ENCODE measurements at places on chromosomes 13 and 19. TPM values are rescaled to one million over a fixed set of nuclear protein-coding genes. Genes with fewer than 3 reads are reported as not detected.

The MCEMP1 gene
- not detected for total RNA-seq

The GSX1 gene
- total RNA-seq = not detected

The CD320 gene
- total RNA-seq = 113 TPM

DNA sequence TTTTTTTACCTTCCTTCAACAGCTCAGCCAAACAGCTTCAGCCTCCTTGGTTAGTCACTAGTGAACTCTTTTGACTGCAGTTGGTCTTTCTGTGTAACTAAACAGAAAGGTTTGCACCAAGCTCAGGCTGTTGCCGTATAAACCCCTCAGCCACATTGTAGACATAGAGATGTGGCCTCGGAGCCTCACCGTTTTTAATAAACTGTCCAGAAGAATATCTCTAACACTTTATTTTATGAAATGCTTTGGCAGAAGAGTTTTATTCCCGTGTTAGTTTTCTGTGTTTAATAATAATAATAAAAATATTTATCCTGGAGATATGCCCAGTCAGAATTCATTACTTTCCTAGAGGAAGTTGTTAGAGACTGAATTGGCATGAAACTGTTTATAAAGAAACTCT lies 171.7 kb upstream of the MAB21L1 start:
- no peak for DNase-seq

DNA sequence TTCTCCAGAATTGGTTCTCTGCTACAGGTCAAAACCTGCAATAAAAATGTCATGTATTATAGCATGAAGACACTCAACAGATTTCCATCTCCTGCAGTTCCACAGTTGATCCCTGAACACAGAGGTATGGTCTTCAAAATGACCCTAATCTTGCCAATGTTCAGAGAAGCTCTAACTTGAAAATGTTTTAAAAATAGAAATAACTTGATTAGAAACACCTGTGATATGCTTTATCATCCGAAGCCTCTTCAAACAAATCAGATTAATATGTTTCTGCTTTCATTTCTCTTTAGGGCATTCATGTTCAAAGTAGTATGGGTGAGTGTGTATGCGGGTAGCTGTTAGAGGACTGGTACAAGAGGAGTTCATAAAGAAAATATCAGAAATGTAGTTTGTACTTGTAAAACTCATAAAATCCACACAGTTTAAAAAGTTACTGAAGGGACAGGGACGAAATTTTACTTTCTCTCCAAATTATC lies 60.4 kb downstream of the KCNRG start:
- peak; percentile 45 for DNase-seq

DNA sequence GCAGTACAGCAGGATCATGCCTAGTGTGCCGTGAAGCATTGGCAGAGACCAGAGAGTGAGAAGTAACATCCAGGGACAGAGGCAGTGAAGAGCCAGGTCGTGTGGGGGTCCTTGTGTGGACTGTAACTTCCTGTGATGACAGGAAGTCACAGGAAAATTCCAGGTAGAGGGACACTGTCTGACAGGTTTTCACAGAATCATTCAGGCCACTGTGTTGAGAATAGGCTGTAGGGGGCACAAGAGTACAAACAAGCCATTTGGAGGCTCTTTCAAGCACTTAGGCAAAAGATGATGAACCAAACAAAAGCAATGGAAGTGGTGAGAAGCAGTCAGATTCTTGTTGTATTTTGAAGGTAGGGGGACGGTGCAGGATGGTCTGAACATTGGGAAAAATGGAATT lies 46.4 kb downstream of the N4BP2L1 start:
- no peak for DNase-seq

DNA sequence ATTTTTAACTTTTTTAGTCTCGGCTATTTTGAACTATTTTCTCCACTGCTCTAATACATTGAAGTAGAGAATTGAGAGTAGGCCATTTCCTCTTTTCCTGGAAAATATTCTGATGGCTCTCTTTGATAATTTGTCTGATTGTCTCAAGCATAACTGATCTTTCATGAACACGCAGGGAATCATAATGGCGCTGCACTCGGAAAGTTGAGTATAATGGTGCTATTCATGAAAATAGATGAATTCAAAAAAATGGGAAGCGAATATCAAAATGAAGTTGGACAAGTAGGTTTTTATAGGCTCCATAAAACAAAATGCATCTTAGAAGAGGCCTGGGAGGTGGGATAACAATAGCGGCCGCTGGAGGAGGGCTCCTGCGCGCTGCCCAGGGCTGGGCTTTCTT lies 29.0 kb downstream of the COL4A2 start:
- no peak for DNase-seq

- no peak for DNase-seq
These were observed 146.3 kb downstream of the ENOX1 start for GRCh38 chr13:43640476-43640875.

- no peak for DNase-seq
These were observed 2202.0 kb downstream of the PCDH9 start for GRCh38 chr13:65028101-65028500.

DNA sequence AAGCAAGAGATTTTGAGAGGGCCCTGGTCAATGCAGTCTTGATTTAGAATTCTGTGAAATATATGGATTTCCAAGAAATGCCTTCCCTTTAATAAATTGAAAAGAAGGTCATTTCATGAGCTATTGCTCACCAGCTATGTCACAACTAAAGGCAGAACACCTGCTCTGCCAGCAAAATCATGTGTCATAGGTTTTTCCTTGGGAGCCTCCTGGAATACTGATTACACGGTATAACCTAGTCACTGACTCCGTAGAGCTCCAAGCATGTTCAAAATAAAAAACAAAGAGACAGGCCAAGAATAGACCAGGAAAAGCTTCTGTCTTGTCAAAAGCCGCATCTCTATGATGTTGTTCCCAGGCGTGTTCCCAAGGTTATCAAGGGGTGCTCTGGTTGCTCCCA lies 45.5 kb downstream of the HSPH1 start:
- DNase-seq = no peak

DNA sequence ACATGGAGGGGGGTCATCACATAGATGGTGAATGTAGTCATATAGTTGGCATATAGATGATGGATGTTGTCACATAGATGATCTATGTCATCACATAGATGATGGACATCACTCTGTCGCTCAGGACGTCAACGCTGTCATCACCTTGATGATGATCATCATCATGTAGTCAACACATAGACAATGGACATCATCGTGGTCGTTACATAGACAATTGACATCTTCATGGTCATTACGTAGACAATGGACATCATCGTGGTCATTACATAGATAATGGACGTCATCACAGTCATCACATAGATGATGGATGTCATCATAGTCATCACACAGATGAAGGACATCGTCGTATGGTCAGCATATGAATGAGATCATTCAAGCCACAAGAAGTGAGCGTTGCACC lies 28.6 kb upstream of the SLC15A1 start:
- no peak for DNase-seq

DNA sequence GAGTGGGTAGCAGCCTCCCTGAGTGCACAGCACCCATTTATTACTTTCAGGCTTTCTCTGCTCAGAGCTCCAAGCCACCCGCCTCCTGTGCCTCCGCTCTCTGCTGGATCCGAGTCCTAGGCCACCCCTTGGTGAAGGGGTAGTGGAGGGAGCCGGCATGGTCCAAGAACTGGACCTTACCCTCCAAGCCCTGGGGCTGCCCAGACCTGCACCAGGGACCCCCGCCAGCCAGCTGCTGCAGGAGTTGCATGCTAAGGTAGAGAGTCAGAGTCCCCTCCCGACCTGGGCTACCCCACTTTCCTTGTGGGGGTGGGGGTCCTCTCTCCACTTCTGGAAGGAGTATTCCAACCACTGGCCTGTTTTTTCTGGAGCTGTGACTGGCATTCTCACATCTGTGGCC lies 2.0 kb downstream of the FAM98C start:
- DNase-seq = no peak

Data from SJSA1 (cell line).